Stimulated activated naive CD8-positive, alpha-beta T cell treated with anti-CD3 and anti-CD28 coated beads, Interleukin-15, Interleukin-2, amounts not matched to agents 100 U/mL and 50 U/mL, for 24 hours (primary cell): ENCODE measurements at places on chromosomes 2 and 18.

GRCh38 chr18:75874401-75875089, 447.0 kb upstream of the SMIM21 start:
- DNase-seq = no peak

DNA sequence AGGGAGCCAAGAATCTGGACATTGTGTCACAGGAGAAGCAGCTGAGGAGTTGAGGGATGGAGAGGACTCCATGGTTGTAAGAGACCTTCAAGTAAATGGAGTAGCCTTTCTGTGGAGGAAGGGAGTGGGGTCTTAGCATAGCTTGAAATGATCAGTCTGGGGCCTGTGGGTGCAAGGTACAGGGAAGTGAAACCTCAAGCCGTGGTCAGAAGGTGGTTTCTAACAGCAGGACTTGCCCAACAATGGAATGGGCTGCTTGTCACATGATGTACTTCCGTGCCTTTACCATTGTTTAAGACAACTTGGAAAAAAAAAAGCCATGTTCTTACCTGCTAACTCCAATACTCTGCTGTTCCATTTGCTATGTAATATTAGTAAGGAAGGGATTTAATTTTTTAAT, 140.7 kb downstream of the LDLRAD4 start:
- DNase-seq = no peak

DNA sequence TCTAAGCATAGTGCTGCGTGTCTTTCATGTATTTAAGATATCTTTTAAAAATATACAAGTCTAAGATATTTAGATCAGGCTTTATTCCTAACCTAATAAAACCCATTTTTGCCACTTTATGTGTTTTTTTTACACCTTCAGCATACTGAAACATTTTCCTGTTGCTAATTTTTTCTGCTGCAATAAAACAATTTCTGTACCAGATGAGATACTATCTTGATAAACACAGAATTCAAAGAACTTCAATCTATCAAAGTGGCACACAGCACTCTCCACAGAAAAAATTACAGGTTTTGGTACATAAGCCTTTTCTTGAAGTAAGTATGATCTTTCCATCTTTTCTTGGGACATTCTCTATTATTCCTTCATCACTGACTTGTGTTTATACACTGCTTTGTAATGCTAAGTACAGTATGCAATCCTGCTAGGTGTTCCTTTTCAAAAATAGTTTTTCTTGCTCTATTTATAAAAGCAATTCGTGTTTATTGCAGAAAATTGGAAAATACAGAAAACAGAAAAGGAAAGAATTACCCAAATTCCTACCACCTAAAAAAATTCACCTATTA, 16.2 kb downstream of the REV1 start:
- no peak for DNase-seq

GRCh38 chr2:119820275-119820674, 60.6 kb downstream of the PTPN4 start:
- DNase-seq = no peak

DNA sequence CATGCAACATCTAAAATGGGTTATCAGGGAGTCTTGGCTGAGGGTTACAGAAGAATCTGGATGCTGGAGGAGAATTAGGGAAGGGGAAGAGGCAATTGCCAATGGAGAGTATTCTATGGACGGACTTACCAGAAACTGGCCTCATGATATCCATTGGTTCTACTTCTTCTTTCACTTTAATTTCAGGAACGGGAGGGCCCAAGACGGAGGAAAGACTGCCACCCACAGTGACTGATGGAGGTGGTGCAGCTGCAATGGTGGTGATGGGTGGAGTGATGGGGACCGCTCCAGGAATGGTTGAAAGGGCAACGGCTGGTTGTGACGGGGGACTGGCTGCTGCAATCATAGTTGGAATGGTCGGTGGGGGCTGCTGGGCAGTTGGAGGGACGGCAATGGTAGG, 69.1 kb upstream of the AMMECR1L start:
- no peak for DNase-seq

DNA sequence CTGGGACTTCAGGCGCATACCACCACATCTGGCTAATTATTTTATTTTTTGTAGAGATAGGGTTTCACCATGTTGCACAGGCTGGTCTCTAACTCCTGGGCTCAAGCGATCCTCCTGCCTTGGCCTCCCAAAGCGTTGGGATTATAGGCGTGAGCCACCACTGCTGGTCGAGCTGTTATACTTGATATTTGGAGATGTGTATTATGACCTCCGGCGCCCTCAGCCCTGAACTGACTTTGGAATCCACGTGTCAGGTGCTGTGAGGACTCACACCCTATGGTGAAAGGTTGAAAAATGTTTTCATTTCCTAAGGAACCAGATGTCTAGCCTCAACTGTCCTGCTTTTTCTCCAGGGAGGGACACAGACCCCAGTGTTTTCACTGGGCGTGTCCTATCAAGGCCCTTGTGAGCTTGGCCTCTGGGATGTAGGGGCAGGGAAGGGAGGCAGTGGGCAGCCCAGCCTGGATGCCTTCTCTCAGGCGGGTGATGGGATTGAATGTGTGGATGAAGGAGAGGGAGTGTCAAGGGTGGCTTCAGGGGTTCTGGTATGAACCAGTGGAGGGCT, 56.4 kb upstream of the HAAO start:
- DNase-seq = no peak
